ENCODE measurements at places on chromosomes 5 and 9. TPM values are rescaled to one million over a fixed set of nuclear protein-coding genes. Genes with fewer than 3 reads are reported as not detected.

DNA sequence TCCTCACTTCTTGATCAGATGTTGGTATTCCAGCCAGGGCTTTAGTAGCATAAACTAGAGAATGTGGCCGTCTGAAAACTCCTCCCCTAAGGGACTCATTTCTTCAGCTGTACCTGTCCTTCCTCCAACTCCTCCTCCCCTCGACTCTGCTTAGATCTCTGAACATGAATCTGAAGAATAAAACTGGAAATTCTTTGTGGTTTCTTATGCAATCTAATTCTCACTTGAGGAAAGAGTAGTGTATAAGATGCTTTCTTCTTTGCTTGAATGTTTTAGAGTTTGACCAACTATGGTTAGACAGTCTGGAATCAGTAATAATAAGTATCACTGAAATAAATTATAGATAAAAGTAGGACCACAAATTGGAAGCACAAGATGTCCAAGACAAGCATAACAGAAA lies 128.5 kb downstream of the LRRC70 start:
- DNase-seq: no peak

- no peak for DNase-seq
Observed at GRCh38 chr9:134989206-134990065, 71.7 kb upstream of the FCN1 start.

- no peak for DNase-seq
Observed at GRCh38 chr5:31453522-31453921, 78.4 kb downstream of the DROSHA start.

The MARCOL gene
- total RNA-seq: not detected

The HBEGF gene
- 10.1 TPM for total RNA-seq

The CDX1 gene
- total RNA-seq: not detected

The ZNF354B gene
- 12.2 TPM for total RNA-seq

Measured in myocyte (in vitro differentiated cells).